ENCODE measurements at places on chromosomes 2 and 18. TPM values are rescaled to one million over a fixed set of nuclear protein-coding genes. Genes with fewer than 3 reads are reported as not detected.

MREG gene
- 1.8 TPM for total RNA-seq

ZNF385B gene
- not detected for total RNA-seq

KIF1A gene
- total RNA-seq = under 0.01 TPM

- DNase-seq = no peak
These were observed 38.3 kb downstream of the ZEB2 start for GRCh38 chr2:144481666-144482065.

DNA sequence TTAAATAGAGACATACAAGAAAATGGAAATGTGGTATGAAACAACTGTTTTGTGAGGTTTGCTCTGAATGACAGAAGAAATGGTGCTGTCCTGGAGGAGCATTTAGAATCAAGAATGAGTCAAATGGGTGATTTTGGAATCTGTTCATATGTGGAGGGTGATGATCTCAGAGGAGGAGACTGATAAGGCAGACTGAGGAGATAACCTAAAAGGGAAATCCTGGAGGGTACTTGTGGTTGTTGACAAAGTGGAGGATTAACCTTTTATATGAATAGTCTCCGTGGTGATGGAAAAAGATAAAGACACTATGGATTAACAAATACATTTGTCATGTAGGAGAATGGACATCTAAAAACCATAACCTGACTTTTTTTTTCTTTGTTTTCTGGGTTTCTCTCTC is 74.1 kb downstream of the MMADHC start:
- DNase-seq = no peak

DNA sequence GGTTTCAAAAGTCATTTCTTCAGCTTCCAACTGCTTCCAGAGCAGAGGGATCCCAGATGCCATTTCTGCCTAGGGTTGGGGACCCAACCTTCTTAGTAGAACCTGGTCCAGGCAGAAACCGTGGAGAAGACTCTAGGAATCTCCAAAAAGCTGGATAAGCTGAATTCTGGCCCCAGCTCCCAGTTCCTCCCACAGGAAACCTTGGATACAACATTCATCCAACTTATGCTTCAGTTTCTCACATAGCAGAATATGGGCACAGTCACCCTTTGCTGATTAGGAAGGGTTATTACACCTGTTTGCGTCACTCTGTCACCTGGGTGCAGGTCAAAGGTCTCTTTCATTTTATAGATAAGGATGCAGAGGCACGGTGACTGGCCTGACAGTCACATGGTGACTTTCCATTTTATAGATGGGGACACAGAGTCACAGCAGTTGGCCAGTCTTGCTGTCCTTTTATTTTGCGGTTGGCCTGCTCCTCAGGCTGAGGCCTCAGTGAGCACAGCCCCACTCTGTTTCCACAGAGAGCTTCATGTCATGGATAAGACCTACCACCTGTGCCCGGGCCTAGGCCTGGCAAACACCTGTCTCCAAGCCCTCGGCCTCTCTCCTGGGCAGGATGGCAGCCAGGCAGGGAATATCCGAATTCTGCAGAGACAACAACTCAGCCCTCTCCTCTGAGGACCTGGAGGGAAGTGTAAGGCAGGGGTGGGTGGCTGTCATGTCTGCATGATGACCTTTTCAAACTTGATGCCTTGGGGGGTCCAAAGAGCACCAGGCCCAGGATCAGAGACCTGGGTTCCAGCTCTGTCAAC is 148.8 kb downstream of the SMAD7 start:
- no peak for DNase-seq

DNA sequence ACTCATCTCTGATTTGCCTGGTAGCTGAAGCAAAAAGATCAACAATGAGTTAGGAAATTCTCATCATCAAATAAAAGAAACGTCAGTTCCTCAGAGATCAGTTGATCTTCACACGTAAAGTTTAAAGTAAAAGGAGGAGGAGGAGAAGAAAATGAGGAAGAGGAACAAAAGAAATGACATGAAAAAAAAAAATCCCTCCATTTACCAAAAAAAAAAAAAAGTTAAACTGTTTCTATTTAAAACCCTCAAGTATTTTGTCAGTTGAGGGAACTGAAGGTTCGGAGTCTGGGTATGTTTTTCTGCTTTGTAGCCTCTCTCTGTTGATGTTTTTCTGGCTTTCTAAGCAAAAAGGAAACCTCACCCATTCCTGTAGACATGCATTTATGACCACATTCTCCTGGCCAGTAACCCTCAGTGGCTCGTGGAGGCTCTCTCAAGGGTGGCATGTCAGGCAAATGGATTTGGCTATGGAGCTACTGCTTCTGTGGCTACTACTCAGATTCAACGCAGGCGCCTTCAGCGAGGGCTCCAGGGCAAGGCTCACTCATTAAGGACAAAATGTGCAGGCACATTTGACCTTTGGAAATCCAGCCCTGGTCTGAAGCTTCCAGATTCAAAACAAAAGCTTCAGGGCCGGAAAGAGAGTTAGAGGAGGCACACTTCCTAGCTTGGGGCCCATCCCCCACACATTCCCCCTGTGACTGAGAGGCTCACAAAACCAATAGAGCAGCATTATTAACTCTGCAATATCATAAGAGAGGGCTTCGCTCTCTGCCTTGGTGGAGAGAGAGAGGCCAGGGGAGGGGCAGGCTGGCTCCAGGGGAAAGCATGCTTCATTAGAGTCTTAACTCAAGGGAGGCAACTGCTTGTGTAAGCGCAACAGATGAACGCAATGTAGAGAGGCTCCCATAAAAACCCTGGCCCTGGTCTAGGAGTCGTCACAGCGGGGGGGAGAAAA is 22.3 kb downstream of the KLF7 start:
- DNase-seq = no peak

GRCh38 chr2:123732563-123732962 is 292.5 kb upstream of the CNTNAP5 start:
- no peak for DNase-seq

DNA sequence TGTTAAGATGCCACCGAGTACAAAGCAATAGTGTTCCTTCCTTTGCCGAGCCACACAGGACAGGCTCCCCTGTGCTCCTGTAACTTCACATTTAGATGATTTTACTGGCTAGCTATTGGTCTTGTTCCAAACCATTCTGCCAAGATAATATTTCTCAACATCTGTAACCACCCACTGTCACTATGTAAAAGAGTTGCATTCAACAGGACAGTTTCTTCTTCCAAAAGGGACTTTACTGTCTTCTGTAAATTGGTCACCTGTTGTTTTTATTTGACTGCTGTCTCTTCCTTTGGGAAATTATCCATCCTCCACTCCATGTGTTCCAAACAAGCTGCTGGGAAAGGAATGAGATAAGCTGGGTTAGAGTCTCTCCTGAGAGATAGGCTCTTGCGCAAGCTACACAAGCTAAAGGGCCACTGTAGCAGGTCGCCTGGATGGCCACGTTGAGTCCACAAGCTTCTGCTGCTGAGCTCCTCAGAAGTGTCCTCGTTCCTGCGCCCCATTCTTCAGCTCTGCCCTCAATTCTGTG is 14.4 kb upstream of the BZW1 start:
- peak; percentile 26 for DNase-seq

DNA sequence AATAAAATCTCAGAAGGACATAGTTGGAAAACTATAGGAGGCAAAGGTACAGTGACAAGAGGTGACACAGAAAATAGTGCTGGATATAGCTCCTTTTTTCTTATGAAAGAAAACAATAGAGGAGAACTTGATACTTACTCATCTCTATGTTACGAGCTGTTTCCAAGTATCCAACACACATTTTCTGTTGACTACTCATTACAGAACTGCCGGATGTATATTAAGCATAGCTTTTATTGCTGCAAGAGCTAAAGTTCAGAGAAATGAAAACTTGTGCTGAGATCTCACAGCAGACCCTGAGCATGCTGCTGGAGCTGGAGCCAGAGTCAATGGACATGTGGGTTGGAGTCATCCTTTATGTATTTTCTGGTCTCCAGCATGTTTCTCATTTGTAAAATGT is 210.0 kb upstream of the NT5C1B start:
- peak; percentile 50 for DNase-seq

GRCh38 chr2:160820691-160821090 is 327.1 kb upstream of the RBMS1 start:
- no peak for DNase-seq

DNA sequence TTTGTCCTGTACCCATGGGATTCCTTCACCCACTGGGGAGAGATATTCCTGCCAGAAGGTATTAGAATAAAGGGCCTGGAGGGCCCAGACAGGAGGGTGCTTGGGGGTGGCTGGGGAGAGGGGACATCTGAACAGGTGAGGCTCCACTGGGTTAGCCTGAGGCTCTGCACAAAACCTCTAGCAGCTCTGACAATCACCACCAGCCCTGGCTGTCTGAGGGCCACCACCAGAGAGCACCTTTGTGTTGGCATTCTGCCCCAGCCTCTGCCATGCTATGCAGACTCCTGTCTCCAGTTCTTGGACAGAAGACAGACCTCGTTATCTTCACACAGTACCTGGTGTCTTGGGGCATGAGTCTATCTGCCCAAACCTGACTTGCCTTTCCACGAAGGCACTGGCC is 25.3 kb downstream of the SLC16A14 start:
- DNase-seq = no peak

GRCh38 chr2:128510701-128511397 is 192.2 kb upstream of the HS6ST1 start:
- DNase-seq = peak; percentile 72

GRCh38 chr2:146265656-146266055 is 1579.2 kb upstream of the ACVR2A start:
- no peak for DNase-seq

- peak; percentile 24 for DNase-seq
These were observed 262.0 kb downstream of the MEIS1 start for GRCh38 chr2:66696886-66697285.

DNA sequence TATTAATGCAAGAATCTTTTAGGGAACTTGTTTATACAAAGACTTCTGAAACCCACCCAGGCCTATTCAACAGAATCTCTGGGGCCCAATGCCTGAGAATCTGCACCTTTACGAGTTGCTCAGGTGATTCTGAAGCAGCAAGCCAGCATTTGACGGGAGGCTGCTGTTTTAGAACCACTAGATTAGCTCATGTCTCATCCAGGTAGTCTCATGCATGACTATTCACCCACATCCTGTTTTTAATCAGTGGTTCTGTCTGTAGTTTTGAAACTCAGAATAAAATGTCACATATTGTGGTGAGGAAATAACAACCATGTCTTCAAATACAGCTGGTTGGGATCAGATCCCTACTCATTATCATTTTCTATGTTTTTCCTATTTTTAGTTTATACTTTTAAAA is 39.5 kb downstream of the CYTIP start:
- no peak for DNase-seq

DNA sequence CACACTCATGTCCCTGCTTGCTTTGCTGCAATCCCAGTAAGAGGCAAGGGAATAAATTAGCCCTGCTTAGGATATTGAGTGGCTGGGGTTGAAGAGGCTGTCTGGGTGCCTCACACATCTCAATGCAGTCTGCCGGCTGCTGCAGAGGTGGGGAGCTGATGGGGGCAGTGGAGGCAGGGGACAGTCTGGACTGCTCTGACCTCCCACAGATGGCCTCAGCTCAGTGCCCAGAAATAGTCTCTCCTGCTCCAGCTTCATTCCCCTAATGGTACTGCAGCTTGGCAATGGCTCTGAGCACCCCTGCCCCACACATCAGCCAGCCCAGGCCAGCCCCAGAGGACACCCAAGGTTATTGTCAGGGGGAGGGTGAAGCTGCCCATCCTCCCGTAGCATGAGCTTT is 21.5 kb upstream of the TNS1 start:
- no peak for DNase-seq

All from IMR-90 (cell line).